CD4-positive, alpha-beta T cell treated with Interleukin-17A for 4 hours (primary cell): ENCODE measurements at places on chromosomes 2 and 18.
A peak's percentile ranks its signal among the peaks of the same experiment; 100 is the strongest.

DNA sequence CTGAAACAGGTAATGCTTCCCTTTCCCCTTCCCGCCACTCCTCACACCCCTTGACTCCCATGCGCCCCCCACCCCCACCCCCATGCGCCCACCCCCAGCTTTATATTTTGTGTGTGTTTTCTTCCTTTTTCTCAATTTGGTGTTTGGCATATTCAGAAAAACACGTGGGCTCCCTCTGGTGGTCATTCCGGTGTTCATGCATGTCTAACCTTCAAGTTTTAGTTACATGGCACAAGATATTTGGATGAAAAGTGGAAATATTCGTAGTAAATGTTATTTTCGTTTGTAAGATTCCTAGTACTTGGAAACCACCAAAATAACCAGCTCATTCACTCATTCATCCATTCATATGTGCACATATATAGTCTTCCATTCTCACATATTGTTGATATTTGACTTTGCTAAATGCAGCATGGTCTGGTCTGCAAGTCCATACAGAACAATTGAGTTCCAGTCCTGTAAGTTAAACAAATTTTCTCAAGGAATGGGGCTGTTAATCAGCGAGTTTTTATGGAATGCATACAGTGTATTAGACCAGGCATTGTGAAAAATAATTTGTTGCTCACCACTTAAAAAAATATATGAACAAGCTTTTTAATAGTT is 143.6 kb upstream of the MAP3K20 start:
- DNase-seq: peak; percentile 77

DNA sequence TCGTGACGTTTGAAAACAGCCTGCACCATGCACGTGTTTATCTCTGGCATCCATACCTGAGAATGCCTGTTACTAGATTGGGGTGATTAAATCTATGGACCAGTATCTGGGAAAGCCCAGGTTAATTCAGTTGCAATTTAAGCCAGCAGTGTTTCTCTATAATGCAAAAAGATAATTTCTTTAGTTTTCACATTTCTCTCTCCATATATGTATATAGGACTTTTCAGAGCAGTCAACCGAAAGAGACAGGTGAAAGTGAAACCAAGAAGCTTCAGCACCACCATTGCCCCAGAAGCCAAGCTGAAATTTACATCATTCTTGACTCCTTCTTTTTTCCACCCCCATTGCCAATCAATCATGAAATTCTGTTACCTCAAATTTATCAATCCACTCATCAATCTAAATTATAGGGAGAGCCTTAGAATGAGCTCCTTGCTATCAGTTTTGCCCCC is 2.7 kb upstream of the LRP2 start:
- DNase-seq: no peak

GRCh38 chr2:236073246-236073645 is 94.9 kb downstream of the GBX2 start:
- no peak for DNase-seq

GRCh38 chr2:173792166-173792565 is 173.0 kb downstream of the SP3 start:
- no peak for DNase-seq

- no peak for DNase-seq
Measured at GRCh38 chr2:146837857-146838256, 1007.0 kb upstream of the ACVR2A start.

DNA sequence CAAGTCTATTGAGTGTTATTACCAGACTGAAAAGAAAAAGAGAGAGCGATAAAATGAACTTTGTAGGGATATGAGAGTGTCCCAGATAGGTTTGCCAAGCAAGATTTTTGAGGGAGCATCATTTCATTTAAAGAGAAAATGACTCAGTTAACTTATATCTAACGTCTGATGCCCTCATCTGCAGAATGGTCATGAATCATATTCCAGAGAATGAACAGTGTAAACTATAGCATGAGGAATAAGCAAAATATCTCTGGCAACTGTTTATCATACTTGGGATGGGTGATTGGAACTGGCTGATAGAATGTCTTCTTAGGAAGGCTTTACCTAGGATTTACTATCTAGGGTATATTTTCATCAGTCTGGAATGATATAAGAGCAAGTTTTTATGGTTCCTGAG is 289.4 kb downstream of the CMPK2 start:
- no peak for DNase-seq

DNA sequence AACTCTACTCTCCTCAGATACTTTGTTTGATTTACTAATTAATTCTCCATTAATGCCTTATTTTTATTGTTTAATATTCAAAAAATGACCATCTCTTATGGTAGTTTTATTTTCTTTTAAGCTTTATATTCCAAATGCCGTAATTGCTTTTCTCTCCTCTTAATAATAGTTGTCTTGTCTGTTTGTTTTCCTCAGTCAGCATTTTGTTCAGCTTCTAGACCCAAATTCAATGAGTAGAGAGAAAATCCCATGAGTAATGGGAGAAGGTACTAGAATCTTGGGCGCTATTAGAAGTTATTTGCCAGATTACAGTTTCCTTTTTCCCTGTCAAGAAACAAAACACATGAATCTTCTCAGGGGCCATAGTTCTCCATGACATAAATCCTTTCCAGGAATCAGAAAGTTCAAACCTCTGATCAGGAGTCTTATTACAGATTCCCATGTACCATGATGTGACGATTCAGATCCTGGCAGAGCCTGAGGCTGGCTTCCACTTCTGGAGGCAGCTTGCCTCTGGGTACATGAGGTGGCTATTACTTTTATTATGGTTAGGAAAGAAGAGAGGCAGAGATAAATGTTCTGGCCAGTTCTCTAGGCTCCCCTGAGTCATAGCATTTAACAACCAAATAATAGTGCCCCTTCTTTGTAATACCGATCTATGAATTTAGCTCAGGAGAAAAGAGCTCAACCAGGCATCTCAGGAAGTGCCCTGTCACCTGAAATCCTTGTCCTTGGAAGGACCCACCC is 485.1 kb upstream of the SETBP1 start:
- DNase-seq: no peak

DNA sequence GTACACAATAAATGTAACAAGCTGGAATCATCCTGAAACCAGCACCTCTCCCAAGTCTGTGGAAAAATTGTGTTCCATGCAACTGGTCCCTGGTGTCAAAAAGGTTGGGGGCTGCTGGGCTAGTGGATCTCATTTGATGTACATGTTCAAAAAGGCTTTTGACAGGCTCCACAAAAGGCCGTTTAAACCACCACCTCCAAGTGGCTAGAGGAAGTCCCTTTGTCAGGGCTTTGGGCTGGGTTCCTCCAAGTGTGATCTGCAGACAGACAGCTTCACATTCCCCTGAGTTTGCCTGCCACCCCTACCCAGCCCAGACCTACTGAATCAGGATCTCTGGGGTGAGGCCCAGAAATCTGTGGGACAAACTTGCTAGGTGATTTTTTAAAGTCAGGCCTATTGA is 84.7 kb downstream of the TGFA start:
- no peak for DNase-seq

GRCh38 chr18:37435996-37436395 is 129.6 kb downstream of the CELF4 start:
- no peak for DNase-seq

DNA sequence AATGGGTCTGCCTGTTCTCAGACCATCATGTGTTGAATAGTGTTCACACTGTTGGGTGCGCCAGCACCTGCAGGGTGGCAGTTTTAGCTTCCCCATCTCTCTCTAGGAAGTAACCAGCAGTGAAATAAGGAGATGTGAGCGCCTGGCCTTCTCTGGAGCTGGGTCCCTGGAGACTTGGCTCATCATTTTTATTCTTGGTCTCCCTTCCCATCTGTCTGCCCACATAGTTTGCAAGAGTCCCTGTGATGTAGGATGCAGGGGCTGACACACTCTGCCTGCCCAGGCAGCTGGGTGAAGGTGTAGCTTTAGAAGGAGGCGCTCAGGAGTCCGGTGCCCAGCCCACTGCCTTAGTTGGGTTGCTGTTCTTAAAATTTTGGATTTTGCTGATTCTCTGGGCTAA is 172.2 kb downstream of the LDLRAD4 start:
- DNase-seq: no peak

DNA sequence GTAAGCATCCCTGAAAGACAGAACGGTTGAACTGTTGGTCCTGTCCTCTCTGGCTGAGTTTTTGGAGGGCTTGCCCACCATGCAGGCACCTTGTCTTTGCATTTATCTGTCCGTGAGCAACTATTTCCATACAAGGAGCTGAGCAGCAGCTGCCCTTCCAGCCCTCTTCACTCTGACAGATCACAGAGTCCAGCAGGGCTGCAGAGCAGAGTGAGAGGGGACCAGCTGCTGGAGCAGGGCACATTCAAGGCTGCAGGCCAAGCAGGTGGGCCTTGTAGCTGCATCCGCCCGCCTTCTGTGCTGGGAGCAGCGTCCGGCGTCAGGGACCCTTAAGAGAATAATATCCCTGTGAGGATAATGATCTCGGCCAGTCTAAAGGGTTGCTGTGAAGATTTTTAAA is 9.5 kb downstream of the SMYD1 start:
- no peak for DNase-seq

- DNase-seq: no peak
Measured at GRCh38 chr2:54671875-54672589, 51.4 kb upstream of the EML6 start.

- DNase-seq: no peak
Measured at GRCh38 chr2:85779641-85780315, 26.0 kb downstream of the ATOH8 start.

DNA sequence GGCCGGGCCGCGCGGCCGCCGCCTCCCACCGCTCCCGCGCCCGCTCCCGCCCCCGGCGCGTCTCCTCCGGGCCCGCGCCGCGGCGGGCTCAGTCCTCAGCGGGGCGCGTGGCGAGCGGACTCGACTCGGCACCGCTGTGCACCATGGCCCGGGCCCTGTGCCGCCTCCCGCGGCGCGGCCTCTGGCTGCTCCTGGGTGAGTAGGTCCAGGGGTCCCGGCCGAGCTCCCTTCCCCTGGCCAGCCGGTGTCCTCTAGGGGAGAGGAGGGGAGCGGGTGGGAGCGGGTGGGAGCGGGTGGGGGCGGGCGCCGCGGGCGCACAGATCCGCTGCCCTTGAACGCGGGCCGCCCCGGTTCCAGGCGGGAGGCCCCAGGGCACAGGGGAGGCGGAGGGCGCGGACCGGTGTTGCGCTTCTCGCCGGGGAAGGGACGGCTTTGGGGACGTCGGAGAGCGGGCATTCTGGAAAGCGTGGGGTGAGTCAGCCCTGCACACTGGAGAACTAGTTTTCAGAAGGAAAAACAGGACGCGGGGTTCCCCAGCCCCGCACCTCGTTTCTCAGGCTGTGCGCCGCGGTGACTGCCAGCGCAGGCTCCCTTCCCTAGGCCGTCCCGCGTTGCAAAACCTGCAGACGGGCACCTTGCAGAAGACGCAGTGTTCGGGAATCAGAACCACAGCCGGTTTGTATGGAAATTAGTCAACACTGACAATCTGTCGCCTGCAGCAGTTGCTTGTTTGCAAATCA is at the start of gene RAMP1:
Gene RAMP1 (plus strand): TSS at position 91 of the 740 bp plus-strand sequence. CDS start 53 bp downstream, at position 144.
- DNase-seq: peak; percentile 10

GRCh38 chr2:232981356-232981755 is 31.7 kb downstream of the NGEF start:
- no peak for DNase-seq

DNA sequence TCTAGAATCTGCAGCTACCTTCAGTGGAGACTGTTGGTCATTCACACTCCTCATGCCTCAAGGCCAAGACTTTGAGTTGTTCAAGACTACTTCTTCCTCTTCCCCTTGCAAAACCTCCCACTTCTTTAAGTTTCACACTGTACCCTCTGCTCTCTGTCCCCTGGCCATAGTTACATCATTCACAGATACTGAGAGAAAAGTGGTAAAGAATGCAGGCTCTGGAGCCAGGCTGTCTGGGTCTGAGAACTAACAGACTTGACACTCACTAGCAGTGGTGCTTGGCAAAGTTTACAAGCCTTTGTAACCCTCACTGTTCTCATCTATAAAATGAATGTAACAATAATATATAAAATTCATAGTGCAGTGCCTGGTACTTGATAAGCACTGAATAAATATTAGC is 61.8 kb downstream of the CDH20 start:
- DNase-seq: no peak

DNA sequence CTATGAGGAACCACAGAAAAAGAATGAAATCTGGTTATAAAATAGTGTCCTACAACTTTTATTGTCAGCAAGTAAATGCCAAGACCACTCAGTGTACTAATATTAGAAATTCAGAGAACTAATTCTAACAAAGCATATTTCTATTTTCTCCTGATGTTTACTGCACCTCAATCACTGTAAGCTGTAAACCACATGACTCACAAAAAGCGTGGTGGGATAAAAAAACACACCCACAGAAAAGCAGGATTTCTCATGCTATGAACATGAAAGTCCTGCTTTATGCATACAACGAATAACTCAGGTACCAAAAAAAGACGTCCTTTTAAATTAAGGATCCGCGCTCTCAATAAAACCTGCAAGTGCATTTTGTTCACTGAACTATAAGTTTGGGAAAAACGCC is 797 bp downstream of the TXNL4A start:
- DNase-seq: no peak

DNA sequence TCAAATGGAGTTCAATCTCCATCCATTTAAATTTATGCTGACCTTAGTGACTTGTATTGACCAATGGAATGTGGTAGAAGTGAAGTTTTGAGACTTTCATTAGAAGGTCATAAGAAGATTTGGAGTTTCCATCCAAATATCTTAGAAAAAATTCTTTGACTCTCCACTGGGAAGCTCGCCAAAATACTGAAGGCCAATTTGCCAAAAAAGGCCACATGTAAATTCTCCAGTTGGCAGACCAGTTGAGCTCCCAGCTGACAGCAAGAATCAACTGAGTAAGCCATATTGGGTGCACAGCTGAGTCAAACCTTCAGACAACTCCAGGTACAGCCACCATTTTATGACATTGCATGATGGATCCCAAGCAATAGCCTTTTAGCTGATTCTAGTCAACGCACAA is 228.3 kb upstream of the SETBP1 start:
- no peak for DNase-seq

GRCh38 chr2:47569658-47570475 is 166.9 kb downstream of the MSH2 start:
- no peak for DNase-seq

DNA sequence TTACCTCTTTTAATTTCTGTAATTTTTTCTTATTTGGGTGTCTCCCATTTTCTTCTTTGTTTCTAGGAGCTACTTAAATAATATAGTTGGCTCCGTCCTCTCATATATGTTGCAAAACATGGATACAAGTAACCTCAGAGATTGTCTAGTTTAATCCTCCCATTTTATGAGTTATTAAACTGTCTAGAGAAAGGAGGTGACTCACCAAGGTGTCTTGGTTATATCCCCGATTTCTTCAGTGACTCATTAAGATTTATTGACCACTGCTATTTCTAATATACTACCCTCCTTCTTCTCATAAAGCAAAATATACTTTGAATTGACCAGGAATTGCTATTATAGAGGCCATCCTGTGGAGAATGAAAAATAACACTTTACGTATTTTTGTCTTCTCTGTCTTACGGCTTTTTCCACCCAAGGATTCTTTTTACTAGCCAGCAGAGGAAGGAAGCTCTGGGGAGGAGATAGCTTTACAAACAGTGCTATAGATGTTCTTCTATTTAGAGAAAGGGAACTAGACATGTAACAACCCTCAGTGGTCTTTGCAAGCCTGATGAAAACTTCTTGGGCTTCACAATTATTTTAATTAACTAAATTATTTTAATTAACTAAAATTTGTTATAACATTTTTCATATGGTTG is 300.4 kb upstream of the TNP1 start:
- DNase-seq: no peak
